ENCODE measurements at places on chromosomes 13 and 19.

DNA sequence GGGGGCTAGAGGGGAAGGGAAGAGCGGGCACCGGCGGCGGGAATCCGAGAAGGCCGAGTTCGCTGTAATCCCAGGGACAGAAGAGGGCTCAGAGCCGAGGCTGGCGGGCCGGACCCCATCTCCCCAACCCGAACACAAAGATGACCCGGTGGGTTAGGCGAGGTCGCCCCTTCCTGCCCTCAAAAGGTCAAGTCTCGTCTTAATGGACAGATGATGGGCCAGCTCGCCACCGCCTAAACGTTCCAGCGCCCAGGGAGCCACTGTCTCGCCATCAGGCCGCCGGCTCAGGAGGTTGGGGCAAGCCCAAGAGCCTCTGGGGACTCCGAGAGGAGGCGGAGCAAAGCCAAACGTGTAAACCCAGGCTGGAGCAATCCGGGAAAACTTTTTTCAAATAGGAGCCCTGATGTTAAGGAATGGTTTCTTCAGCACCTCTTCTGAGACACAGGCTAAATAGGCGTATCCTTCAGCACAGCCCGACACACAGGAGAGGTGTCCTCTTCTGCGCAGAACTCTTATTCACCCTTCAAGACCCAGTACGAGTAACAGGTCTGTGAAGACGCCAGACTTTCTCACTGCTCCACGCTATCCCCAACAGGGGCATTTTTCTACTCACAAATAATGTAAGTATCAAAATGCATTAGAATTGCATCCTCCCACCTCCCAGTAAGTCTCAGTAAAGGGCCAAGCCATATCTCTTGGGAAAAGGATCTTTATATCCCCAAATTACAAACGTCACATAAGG lies 6.3 kb upstream of the POU4F1 start:
- DNase-seq: no peak

GRCh38 chr13:68160466-68160865 lies 930.3 kb upstream of the PCDH9 start:
- no peak for DNase-seq

- no peak for DNase-seq
Measured at GRCh38 chr19:19110410-19111135, 27.7 kb downstream of the TMEM161A start.

GRCh38 chr13:114226699-114227323 lies 7.9 kb upstream of the CDC16 start:
- DNase-seq: peak; percentile 82

DNA sequence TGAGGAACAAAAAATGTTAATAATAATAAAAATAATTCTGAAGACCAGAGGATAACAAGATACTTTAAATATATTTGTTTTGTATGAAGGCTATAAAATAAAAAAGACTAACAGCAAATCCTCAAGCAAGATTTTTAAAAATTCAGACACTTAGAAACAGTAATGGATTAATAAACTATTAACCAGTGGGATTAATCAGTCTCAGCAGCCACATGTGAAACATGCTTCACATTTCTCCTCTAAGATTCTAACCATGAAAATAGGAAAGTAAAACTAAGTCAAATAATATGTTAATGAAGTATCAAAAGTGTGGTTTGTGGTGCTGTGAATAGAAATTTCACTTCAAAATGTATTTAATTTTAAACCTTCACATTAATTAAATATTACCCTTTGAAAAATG lies 57.4 kb downstream of the KCNRG start:
- no peak for DNase-seq

GRCh38 chr19:55702131-55702627 lies 27.2 kb downstream of the EPN1 start:
- no peak for DNase-seq

GRCh38 chr13:93227280-93227877 lies 772 bp downstream of the GPC6 start:
- DNase-seq: no peak

DNA sequence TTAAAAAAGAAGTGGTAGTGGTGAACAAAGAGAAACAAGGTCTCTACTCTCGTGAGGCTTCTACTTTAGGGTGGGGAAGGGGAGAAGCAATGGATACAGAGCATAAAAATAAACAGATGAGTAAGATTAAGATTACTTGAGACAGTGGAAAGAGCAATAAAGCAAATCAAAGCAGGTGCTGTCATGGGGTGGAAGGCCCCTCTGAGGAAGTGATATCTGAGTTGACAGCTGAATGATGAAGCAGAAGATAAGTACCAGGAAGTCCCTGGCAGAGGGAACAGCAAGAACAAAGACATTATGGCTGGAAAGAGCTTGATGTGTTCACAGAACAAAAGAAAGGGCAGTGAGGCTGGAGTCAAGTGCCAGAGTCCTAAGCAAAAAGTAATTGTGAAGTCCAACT lies 221.8 kb downstream of the ENOX1 start:
- no peak for DNase-seq
